ENCODE measurements at places on chromosomes 7 and 10.

DNA sequence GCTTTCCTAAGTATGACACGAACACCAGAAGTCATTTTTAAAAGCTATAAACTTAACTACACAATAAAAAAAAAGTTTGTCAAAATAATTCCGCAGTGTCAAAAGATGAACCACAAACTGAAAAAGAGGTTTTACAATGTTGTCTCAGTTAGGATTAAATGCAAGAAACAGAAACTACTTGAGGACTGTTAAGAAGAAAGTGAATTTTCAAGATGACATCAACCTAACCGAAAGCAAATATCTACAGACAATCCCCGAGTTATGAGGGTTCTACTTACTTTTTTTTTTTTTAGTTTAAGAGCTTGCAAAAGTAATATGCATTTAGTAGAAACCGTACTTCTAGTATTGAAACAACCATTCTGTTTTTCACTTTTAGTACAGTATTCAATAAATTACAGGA is 62.3 kb downstream of the TFPI2 start:
- no peak for DNase-seq

DNA sequence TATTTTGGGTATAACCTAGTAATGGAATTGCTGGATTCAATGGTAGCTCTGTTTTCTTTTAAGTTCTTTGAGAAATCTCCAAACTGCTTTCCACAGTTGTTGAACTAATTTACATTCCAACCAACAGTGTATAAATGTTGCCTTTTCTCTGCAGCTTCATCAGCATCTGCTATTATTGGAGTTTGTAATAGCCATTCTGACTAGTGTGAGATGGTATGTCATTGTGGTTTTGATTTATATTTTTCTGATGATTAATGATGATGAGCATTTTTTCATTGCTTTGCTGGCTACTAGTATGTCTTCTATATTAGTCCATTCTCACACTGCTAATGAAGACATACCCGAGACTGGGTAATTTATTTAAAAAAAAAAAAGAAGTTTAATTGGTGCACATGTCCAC is 248.6 kb upstream of the MAGI2 start:
- no peak for DNase-seq

- DNase-seq: no peak
Observed at GRCh38 chr7:92913849-92914248, 77.5 kb upstream of the CDK6 start.

- no peak for DNase-seq
Observed at GRCh38 chr7:55351263-55351662, 13.9 kb upstream of the LANCL2 start.

DNA sequence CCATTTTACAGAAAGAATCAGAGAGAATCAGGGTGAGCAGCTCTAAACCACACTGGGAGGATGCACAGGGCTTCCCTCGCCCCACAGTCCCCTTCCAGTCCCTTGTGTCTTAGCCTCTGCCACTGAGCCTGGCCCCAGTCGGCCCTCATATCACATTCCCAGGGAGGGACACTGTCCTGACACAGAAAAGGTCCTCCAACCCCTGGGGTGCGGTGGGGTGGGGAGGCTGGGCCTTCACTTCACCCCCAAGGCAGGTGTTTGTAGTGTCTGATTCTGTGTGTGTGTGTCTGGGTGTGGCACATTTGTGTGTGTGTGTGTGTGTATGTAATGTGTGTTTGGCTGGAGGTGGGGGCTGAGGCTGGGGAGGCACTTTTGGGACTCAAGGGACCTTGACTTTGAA is 1.8 kb upstream of the KCP start:
- DNase-seq: no peak

DNA sequence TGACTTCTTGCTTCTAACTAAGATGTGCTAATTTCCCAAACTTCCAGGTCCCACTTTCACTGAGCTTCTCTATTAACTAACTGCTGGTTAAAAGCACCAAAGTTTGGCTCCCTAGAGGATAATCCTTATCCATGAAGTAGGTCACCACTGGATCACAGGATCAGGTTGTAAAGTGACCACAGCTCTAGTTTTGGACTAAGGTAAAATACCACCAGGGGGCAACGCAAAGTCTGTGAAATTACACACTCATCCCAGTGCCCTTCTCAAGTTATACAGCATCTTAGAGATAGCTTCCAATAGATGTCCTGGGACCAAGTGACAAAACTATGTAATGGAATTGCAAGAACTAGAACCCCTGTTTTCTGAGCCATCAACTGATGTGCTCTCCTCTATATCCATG is 116.4 kb upstream of the ASAH2 start:
- no peak for DNase-seq

DNA sequence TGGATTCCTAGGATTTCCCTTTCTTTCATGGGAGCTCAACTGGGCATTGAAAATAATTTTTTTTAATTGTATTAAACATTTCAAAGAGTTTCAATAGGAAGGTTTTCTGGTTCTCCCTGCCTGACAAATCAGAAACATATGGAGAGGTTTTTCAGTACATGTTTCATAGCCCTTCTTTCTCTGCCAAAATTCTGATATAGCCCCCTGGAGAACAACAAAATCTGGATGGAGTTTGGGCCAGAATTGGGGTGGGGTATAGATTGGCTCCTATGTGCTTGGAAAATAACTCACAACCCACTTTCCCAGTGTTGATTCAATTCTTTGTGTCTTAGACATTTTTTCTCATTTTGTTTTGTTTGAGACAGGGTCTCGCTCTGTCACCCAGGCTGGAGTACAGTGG is 24.6 kb upstream of the EIF4H start:
- DNase-seq: no peak

DNA sequence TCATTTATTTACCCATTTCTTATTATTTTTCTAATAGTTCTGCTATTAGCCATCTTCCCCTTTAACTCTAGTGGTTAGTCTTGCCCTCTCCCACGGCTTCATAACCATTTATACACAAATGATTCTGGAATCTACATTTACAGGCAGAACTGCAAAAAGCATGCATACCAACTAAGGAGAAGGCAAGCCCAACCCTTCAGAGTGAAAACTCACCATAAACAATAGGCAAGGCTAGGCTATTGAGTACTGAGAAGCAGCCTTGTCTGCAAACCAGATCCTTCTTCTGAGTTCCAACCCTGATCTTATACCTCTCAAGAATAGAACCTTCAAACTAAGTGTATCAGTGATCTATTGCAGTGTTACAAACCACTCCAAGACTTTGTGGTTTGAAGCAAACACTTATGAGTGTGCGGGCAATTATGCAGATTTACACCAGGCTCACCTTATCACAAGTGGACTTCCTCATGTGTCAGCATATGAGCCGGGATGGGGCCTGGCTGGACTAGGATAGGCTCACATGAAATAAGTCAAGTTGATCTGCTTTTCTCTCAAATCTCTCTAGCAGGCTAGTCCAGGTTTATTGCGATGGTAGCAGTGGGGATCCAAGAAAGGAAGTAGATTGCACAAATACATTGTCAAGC is 896.9 kb upstream of the PHF14 start:
- no peak for DNase-seq

All from NCI-H187 treated with DMSO at 0.1 percent for 48 hours (cell line).